Breast epithelium (tissue), 4 donors: ENCODE measurements at places on chromosomes 12 and 14.

GRCh38 chr12:2482938-2483660 lies 311.7 kb upstream of the FKBP4 start:
- DNase-seq: no peak

DNA sequence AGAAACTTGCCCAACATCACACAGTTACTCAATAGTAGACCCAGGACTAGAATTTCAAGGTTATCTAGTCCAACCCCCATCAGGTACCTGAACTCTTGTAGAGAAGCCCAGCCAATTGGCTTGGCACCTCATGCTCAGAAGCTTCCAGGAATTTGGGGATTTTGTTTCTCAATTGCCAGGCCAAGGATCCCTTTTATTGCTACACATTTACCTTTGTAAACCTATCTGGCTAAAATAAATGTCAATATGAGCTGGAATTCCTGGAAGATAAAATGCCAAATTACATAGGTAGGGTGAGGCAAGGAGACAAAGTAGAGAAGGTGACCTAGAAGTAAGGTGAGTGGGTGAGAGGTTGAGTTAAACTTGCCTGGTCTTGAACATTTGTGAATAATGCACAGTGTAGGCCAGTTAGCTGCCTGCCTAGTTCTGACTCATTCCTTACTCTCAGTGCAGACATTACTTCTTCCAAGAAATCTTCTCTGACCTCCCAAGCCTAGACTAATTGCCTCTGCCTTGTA lies 36.3 kb downstream of the SDR9C7 start:
- no peak for DNase-seq

- DNase-seq: no peak
Observed at GRCh38 chr12:110249105-110249504, 31.9 kb upstream of the ATP2A2 start.

GRCh38 chr12:25401547-25402345 lies 151.0 kb upstream of the KRAS start:
- DNase-seq: no peak

DNA sequence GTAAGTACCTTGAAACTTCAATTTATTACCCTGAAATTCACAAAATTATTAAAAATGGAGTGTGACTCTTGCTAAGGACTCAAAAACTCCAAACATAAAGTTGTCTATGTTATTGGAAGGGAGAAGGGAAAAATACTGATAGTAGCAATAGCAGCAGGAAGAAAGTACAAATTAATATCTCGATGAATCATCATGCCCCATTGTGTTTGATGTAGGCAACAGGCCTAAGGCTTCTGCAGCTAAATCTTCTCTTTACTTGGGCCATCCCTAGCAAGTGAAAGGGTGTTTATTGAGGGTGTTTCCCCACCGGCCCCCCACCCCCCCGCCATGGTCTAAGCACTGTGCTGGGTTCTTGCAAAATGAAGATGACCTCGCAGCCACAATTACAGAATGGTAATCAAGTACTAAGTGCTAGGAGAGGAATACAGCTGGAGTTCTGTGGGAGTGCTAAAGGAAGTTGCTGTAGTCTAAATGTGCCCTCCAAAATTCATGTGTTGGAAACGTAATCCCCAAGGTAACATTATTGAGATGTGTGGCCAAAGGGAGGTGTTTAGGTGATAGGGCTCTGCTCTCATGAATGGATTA lies 76.5 kb downstream of the SNAPC1 start:
- DNase-seq: no peak

GRCh38 chr12:92439420-92439805 lies 263.4 kb upstream of the PLEKHG7 start:
- DNase-seq: no peak

- DNase-seq: no peak
Observed at GRCh38 chr12:122852336-122853275, 17.3 kb downstream of the HIP1R start.

DNA sequence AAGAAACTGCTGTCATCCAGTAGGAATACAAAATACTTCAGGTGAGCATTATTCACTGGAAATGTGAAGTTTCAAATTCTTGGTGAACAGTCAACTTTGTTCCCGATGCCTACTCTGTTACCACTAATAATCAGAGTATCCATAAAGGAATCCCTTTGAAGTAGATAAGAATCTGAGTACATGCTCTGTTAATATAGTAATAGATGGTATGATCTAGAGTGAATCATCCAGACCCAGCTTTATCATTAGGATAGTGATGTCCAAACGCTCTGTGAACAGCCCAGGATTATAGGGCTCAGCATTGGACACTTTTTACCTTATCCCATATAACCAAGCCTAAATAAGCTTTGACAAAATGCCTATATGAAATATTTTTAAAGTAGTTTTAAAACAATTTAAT lies 33.3 kb downstream of the PPP2R3C start:
- DNase-seq: no peak

DNA sequence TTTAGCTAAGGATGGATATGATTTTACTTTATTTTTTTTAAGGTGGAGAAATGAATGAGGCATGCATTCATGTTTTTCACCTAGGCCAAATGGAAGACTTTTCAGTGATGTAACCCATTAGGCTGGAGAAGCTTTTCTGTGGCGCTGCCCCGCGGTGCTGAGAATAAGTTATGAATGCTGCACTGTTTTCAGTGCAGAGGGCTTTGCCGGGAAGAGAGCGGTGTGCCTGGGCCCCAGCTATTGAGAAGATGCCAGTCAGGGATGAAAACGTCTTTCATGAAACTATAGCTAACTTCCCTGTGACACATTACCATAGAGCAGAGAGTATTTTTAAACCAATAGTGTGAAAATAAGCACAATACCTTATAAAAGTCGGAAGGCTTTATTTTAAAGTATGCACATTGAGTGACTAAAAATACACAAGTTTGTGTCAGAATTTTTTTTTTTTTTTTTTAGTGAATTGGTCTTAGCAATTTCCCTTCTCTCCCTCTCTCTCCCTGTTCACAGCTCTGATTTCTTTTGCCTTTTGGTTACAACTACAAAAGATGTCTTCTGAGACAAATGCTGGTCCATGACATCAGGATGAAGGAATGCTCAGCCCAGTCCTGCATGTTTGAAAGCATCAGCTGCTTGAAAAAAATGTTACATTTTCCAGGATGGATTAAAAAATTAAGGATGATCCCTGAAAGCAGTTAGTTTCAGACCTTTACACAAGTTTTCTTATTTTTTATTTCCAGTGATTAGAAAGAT lies 48.3 kb downstream of the NPAS3 start:
- DNase-seq: no peak

DNA sequence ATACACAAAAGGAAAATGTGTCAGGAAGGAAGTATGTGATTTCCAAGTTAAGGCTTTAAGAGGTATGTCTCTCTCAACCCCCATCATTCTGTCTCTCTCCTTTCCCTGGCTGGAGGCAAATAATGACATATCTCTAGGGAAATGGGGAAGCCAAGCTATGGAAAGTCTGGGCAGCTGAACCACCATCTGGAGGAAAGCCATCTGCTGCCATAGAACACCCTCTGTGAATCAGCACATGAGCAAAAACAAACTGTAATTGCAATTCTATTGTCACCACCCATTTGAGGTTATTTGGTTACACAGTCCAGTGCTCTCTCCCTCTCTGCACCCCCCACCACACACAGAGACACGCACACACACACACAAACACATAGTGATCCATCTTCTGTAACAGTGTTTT lies 766.2 kb downstream of the FLRT2 start:
- DNase-seq: no peak

- no peak for DNase-seq
Observed at GRCh38 chr12:123957196-123957595, 15.4 kb downstream of the CCDC92 start.

- no peak for DNase-seq
Observed at GRCh38 chr14:48582938-48583337, 907.5 kb upstream of the MDGA2 start.

DNA sequence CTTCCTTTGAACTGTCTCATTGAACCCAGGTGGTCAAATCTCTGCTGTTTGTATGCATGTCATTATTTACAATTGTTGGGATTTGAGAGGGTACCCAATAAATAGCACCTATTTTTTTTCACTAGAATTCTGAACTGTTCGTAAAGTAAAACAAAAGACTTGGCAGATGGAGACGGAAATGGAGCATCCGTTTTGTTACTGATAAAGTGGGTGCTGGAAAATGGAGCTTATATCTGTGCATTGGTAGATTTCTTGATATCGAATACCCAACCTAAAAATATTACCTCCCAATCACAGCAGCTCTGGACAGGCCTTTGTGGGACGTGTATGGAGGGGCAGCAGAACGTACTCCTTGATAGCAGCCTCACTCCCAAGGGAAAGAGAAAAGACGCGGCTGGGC lies 224.4 kb downstream of the C12orf75 start:
- DNase-seq: no peak

GRCh38 chr12:47840571-47840970 lies 20.9 kb upstream of the HDAC7 start:
- DNase-seq: no peak

GRCh38 chr12:8566525-8566924 lies 25.8 kb upstream of the CLEC4E start:
- DNase-seq: no peak

DNA sequence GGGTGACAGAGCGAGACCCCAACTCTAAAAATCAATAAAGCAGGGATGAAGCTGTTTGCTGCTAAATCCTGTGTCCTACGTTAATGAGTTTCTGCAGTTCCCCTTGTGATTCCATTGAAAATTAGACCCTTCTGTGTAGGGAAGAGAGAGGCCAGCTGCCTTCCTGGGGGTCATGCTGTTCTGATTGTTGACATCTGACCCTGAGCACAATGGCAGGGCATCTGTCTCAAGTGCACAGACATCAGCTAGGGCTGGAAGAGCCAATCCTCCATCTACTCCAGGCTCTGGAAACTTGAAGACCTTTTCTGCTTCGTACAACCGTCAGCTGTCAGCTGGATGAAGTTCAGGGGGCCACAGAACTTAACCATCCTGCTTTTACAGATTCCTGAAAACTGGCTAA lies 10.1 kb downstream of the FBXL14 start:
- no peak for DNase-seq

DNA sequence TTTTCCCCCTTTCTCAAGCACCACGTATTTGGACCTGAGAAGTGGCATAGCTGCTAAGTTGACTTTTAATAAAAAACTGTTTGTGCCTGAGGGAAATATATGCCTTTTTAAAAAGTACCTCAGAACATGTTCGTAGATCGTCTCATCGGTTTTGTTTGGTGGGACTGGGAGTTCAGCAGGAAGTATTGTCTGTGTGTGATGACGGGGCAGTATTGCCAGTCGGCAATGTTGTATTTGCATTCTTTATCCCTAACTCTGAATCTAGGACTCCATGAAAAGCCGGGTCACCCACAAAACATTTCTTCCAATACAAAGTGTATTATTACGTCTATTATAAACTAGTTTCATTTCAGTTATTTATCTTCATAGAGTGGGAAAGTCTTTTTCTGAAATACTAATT lies 19.7 kb upstream of the FGD4 start:
- DNase-seq: no peak
